ENCODE measurements at places on chromosomes 4 and X. TPM values are rescaled to one million over a fixed set of nuclear protein-coding genes. Genes with fewer than 3 reads are reported as not detected.

DNA sequence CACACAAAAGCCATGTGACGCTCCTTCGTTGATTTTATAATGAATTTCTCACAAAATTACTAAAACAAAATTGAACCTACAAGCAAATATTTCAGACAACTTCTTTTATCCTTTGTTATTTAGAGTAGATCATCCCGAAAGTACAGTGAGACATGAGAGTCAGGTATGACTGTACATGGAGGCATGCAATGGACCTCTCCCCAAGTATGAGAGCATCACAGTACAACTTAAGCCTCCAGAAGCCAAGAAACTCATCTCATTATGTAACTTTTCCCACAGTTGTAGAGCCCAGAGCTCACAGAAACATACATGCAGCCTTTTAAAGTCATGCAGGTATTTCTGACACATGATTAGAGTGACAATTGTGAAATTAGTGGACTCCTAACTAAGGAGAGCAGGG is 167.7 kb downstream of the PAPSS1 start:
- no peak for DNase-seq

GRCh38 chrX:132270021-132270420 is 50.8 kb upstream of the RAP2C start:
- no peak for DNase-seq

GRCh38 chr4:74389494-74389893 is 24.5 kb downstream of the EREG start:
- DNase-seq: no peak

DNA sequence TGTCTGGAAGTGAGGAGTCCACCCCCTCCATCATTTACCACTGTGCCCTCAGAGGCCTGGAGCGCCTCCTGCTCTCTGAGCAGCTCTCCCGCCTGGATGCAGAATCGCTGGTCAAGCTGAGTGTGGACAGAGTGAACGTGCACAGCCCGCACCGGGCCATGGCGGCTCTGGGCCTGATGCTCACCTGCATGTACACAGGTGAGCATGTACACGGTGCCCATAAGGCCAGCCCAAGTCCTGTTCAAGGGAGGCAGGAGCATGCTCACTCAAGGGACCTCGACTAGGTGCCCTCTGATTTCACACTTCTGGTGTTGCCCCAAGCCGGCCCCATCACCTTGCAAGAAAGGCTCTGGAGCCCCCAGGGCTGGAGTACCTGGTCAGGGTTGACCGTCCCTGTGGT is 13.4 kb upstream of the MSANTD1 start:
- DNase-seq: no peak

GRCh38 chr4:54783402-54784110 is 125.8 kb downstream of the KIT start:
- no peak for DNase-seq

DNA sequence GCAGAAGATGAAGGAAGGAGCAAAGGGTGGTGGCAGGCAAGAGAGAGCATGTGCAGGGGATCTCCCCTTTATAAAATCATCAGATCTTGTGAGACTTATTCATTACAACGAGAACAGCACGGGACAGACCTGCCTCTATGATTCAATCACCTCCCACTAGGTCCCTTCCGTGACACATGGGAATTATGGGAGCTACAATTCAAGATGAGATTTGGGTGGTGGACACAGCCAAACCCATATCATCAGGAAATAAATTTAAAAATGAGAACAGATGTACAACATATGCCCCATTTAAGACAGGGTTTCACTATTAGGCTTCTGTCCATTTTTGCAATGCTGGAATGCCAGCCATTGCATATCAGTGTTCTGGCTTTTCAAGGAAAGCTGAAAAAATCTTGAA is 346.7 kb upstream of the SLIT2 start:
- DNase-seq: no peak

DNA sequence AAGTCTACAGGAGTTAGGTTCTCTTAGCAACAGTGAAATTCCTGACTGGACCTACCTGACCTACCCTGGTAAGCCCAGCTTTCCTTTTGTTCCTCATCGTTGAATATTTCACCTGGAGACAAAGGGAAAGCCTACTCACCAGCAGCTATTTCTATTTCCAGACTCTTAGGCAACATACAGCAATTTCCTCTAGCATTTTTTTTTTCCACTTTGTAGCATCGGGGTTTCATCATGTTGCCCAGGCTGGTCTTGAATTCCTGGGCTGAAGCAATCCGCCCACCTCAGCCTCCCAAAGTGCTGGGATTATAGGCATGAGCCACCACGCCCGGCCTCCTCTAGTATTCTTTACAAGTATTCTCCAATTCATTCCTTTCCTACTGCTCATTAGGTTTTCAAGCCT is 6.8 kb upstream of the S100G start:
- no peak for DNase-seq

- DNase-seq: no peak
Measured at GRCh38 chr4:143668930-143669552, 31.4 kb downstream of the FREM3 start.

- DNase-seq: peak; percentile 58
Measured at GRCh38 chrX:103845165-103845653, 13.2 kb upstream of the RAB9B start.

Gene EIF1AX
- 118 TPM for total RNA-seq

Gene NLGN4X
- total RNA-seq: not detected

Gene LDB2
- not detected for total RNA-seq
